ENCODE measurements at places on chromosomes 16 and 17.

GRCh38 chr17:80970044-80970761 is 21.4 kb upstream of the CHMP6 start:
- DNase-seq, result peak; percentile 53

DNA sequence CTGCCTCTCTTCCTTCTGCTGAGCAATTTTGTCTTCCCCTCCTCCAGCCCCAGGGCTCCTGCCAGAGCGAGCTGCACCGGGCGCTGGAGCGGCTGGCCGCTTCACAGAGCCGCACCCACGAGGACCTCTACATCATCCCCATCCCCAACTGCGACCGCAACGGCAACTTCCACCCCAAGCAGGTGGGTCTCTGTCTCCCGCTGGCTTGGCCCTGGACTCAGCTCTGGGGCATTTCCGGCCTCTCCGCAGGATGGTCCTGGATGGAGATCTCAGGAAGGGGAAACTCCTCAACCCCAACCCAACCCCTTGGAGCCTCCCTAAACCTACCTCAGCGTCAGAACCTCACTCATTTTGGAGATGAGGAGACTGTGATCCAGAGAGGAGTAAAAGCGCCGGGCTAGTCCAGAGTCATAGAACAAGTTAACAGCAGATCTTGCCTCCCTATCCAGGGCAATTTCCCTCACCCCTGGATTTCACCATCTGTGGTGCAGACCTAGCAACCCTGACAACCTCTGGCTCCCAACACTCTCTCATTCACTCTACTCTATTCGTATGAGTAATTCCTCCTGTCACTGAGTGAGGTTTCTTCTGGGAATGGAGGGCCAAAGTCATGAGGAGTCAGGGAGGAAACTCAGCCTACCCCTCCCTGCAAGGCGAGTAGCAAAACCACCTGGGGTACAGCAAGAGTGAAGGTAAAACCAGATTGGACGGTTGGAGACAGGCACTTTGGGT is 10.8 kb downstream of the IGFBP4 start:
- DNase-seq, result no peak

GRCh38 chr17:82371333-82372248 is at the start of gene UTS2R:
Gene UTS2R, plus strand, starts transcription at chr17:82371765. Its CDS starts 2,560 bp downstream, at chr17:82374325.
- no peak for DNase-seq

DNA sequence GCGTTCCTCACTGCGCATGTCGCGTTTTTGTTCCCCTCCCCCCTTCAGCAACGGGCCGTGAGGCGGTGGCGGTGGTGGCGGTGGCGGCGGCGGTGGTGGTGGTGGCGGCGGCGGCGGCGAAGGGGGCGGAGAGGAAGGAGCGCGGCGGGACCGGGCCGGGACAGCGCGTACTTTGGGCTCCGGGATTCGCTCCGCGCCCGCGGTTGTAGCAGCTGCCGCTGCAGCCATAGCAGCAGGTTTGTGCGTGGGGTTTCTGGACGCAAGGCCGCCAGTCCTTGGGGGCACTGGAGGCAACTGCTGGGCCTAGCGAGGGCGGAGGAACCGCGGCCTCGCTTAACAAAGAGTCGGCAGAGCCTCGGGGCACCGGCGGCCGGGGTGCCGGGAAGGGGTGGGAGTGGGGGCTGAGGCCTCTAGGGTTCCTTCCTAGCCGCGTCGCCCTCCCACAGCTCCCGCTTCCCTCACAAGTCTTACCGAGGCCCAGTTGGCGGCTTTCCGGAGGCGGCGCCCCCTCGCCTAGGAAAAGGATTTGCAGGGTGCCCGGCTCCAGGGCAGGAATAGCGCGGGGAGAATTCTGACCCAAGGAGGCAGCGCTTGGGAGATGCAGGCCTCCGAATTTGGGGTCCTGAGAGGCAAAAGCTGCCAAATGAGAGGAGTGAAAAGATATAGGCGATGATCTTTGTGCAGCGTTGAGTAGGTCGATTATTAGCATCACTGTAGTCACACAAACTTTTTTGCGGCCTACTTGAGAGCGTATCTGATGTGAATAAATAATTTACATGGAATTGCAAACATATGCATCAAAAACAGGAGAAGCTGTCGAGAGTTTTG is at the start of gene DDX42:
Gene DDX42, plus strand, starts transcription at position 30 of the 828 bp plus-strand sequence. CDS start 12,880 bp downstream, outside the sequence.
- peak; percentile 46 for DNase-seq

DNA sequence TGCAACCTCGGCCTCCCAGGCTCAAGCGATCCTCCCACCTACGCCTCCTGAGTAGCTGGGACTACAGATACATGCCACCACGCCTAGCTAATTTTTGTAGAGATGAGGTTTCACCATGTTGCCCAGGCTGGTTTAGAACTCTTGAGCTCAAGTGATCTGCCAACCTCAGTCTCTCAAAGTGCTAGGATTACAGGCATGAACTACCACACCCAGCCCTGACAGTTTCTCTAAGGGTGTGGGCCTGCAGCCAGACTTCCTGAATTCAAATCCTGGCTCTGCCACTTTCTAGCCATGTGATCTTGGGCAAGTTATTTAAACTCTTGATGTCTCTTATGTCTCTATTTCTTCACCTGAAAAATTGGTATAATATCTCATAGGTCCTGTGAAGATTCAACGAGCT is 5.6 kb downstream of the CUEDC1 start:
- DNase-seq, result no peak

GRCh38 chr17:77821114-77821513 is 137.4 kb upstream of the TNRC6C start:
- peak; percentile 54 for DNase-seq

GRCh38 chr17:73879987-73880386 is 235.7 kb upstream of the SDK2 start:
- DNase-seq, result no peak

GRCh38 chr16:48317614-48318315 is 67.4 kb downstream of the SIAH1 start:
- DNase-seq, result no peak

DNA sequence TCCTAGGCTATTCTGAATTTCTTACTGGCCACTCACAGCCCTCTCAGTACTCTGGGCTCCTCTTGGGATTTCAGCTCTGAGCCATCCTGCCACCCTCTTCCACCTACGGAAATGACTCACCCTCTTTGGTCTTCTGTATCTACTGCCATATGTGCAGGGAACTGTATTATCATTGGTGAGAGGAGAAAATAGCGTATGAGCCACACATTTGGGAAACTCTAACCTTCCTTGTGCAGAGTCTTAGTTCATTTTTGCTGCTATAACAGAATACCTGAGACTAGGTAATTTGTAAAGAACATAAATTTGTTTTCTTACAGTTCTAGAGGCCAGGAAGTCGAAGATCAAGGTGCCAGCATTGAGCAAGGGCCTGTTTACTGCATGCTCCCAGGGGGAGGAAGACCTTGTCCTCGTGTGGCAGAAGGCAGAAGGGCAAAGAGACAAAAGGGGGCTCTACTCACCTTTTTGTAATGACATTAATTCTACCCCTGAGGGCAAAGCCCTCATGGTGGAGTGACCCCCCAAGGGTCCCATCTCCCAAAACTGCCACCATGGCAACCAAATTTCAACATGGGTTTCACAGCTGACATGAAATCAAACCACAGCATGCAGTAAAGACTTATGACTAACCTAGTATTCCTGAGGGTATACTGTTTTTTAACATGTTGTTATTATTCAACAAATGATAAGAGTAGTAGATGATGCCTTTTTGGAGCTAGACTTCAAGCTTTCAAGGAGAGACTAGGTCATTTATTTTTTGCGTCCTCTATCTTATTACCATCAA is 191.8 kb downstream of the PRKCA start:
- DNase-seq, result no peak

DNA sequence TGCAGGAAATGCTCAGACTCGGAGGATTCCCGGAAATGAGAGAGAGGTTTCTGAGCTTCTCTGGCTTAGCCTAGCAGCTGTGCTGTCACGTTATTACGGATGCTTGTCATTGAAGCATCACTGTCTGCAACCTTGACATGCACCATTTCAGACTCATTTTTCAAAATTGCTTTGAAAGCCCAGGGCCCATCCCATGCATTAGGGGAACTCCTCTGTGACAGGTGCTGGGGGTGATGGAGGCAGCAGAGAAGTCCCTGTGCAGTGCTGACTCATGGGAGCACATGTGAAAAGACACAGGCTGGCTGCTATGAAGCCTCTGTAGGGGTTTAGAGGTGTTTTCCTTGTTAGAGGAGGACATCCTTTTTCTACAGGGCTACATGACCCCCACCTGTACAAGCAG is 214.0 kb upstream of the MPHOSPH6 start:
- no peak for DNase-seq

- no peak for DNase-seq
Observed at GRCh38 chr16:55408661-55409060, 70.3 kb upstream of the MMP2 start.

DNA sequence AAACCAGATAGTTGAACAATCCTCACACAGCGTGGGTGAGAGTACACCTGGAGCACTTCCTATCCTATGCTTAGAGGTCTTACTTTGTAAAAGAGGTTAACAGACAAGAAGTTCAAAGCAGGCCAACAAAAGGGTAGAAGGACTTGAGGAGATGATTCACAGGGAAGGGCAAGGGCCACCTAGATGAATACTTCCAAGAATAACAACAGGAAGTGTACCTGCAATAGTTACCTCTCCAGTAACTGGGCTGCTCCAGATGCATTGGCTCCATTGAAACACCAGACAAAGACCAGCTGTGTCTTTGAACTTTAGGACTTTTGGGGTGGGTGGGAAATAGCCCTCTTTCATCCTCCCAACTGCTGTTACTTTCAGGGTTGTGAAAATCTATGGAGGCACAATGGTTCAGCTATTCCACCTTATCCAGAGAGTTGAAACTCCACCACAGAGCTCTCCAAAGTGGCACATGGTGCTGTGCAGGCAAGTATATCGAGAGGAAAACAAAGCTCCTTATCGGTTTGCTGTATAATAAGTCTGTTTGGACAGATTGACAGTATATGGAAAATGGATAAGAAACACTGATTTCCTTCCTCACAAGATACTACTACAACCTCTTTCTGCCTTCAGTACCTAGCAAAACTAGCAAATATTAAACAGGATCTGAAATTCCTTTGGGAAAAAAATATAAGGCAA is 22.7 kb downstream of the RNF43 start:
- no peak for DNase-seq

GRCh38 chr16:12826559-12826958 is 22.9 kb upstream of the CPPED1 start:
- no peak for DNase-seq

- DNase-seq, result peak; percentile 94
Observed at GRCh38 chr17:17206124-17206912, at the start of gene PLD6. Gene PLD6, minus strand, starts transcription at chr17:17206333. Its CDS starts 47 bp downstream, at chr17:17206286.

GRCh38 chr16:29820730-29821642 is 724 bp downstream of the MVP start:
- DNase-seq, result no peak

DNA sequence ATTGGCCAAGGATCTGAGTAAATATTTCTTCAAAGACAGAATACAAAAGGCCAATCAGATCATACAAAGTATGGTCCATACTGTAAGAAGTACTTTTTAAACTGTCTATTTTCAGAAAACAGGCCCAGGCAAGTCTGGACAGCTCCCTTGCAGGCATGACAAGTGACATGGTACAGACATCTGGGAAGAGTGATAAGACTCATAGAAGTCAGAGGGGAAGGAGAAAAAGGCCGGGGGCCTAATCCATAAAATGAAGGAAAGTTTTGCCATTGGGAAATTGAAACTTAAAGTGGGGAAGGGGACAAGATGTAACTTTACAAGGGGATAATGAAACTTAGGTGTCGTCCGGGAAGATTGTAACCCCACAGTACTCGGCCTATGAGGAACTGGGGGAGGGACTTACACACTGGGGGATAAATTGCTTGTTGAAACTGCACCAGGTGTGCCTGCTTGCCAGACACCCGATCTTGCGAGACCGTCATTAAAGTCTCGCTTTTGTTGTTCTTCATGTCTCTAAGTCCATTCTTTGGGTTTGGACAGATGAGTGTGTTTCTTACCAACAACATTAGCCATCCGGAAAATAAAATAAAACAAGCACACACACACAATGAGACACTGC is 684.0 kb downstream of the CDH11 start:
- no peak for DNase-seq

- no peak for DNase-seq
Observed at GRCh38 chr16:49833796-49834530, 21.9 kb downstream of the ZNF423 start.
